ENCODE measurements at places on chromosomes 3 and 15.

DNA sequence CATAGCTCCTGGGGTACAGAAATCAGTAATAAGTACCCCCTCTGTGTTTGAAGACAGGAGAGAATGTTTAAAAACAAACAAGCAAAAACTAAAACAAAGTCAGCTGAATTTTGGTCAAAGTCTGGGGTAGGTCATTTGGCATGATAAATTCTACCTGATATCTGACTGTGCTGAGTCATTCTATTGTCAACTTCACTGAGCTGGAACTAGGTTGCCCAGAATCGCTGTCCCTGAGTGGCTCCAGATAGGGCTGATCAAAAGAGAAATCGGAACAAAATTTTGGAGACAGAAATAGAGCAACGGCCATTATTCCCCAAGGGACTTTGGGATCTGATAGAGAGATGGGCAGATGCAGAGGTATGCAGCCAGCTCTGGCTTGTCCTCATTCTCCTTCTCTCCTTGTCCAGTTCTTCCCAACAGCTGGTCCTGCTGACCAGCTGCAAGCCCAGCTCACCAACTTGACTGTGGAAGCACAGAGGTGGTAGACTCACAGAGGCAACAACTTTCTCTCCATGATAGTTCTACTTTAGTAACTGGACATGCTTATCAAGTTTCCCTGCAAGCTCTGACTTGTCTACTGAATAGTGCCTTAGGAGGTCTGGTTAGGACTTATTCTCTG, 57.3 kb upstream of the MYRIP start:
- DNase-seq = no peak

- no peak for DNase-seq
Measured at GRCh38 chr15:33807665-33808064, 160.6 kb upstream of the CHRM5 start.

DNA sequence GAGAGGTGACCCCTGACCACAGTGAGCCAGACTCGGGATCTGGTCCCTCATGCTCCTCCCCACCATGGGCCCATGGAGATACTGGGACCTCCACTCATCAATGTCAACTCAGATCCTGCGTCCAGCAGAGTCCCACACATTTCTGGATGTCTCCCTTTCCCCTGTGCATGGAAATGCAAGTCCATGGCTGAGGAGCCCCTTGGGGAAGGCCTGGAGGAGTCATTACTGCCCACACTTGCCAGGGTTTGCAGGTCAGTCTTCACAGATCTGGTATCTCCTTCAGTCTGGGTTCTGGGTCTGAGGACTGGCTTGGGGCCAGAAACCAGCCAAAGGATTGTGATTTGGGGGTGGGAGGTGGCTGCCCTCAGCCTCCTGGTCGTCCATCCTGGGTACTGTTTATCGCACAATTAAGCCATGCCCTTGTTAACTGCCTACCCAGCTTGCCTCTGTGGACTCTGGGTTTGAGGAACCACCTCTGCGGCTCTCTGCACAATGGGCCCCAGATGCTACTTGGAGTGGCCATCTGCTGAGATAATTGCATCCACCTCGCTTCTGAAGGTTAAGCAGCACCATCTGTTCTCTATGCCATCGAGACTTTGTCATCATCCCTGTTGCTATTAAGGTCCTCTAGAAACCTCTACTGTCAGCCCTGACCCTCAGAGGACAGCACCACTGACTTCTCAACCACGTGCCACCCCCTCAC, 49.9 kb upstream of the KLF13 start:
- no peak for DNase-seq

DNA sequence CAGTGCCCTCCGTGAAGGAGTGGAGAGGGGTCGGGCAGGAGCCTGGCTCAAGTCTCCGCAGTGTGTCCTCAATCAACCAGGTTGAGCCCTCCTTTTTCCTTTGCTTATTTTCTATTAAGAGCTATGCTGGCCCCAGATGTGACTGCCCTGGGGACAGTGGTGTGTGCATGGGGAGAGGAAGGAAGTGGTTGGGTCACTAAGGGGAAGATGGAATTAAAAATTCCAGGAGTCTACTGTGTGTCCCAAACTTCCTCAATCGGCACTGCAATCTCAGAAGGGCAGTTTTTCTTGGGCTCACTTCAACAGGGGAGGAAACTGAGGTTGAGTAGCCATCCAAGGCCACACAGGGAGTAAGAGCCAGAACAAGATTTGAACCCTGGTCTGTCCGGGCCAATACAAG, 13.7 kb upstream of the GRIP2 start:
- DNase-seq = no peak

GRCh38 chr3:115709093-115709492, 85.8 kb downstream of the GAP43 start:
- no peak for DNase-seq

DNA sequence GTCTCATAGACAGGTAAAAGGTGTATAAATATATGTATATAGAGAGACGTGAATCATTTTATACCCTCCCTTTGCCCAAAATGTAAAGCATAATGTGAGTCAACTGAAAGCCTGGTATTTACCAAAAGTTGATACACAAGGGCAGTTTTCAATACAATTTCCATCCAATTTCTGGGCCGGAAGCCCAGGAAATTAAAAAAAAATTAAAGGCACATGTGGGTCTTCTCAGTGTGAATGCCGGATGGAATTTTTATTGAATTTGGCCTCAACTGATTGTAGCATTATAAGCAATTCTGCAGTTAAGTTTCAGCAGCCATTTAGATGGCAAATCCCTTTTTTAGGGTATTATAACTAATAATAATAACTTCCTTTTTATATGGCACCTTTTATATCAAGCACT, 3.3 kb upstream of the CNTN3 start:
- DNase-seq = no peak

- DNase-seq = no peak
Measured at GRCh38 chr3:189099031-189099471, 72.7 kb upstream of the TPRG1 start.

DNA sequence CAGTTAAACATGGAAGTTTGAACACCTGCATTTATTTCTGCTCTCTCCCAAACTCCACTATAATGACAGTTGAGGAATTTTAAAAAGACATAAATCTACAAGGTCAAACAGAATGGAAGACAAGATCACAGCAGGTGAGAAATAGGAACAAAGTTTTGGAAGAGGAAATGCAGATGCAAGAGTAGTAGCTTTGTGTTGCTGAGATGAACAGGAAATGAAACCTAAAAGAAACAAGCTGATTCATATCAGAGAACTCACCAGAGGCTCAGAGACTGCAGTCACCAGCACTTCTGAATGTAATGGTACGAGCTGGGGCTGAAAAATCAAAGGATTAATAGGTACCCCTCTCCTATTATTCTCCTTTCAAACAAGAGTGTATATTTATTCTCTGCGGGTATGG, 459.9 kb downstream of the RAP2B start:
- DNase-seq = no peak

DNA sequence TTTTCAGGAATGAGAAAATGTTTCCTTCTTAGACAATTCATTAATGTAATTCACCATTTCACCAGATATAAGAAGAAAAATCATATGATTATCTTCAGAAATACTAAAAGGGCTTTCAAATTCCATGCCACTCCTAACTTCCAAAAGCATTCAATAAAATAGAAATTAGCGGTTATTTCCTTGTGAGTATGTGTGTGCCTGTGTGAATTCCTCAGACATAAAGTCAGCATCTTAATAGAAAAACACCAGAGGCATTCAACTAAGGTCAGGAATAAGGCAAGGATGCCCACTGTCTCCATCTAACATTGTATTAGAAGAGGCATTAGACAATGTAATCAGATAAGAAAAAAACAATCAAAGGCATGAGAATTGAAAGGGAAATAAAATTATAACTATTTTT, 88.4 kb downstream of the PLCH1 start:
- no peak for DNase-seq

DNA sequence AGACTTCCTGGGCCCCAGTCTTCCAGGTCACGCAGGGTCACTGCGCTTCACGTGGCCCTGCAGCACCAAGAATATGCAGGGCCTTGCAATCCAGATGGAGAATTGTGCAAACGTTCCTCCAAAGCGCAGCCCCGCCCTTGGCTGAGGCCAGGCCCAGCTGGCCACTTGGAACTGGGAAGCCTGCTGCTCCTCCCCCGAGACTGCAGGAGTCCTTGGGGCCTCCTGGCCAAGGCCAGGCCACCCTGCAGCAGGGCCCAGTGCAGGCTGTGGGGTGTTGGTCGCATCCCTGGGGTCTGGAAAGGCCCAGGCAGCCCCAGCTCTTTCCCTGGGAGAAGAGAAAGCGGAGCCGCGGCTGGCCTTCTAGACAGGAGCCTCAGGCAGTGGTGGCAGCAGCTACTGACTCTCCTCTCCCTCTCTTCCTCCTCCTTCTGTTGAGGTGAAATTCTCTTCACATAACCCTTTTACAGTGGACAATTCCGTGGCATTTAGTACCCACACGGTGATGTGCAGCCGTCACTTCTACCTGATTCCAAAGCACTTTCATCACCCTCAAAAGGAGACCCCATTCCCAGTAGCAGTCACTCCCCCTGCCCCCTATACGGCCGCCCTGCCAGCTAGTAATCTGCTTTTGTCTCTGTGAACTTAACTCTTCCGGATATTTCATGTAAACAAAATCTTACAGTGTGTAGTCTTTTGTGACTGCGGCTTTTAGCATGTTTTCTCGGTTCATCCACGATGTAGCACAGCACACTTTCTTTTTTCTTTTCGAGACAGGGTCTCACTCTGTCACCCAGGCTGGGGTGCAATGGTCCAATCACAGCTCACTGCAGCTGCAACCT, 103.9 kb downstream of the TMEM266 start:
- DNase-seq = no peak

GRCh38 chr3:17119201-17120072, 234.7 kb downstream of the PLCL2 start:
- no peak for DNase-seq

Data from activated CD4-positive, alpha-beta T cell treated with anti-CD3 and anti-CD28 coated beads, Interleukin-2, amount 50 U/mL, for 24 hours (primary cell).